SW 1271 (cell line): ENCODE measurements at places on chromosomes 6 and 20.

- no peak for DNase-seq
These were observed 100.0 kb downstream of the PRDM1 start for GRCh38 chr6:106186172-106186571.

GRCh38 chr6:165662749-165663376, at the start of gene PDE10A:
Gene PDE10A, minus strand, starts transcription at chr6:165663241. Its CDS starts 430 bp downstream, at chr6:165662811.
- no peak for DNase-seq

- DNase-seq: no peak
These were observed 291.0 kb upstream of the SUPT3H start for GRCh38 chr6:45668705-45669104.

GRCh38 chr20:57867807-57868206, 158.0 kb upstream of the PMEPA1 start:
- no peak for DNase-seq

- no peak for DNase-seq
These were observed 7.9 kb upstream of the MCHR2 start for GRCh38 chr6:100001915-100002388.

GRCh38 chr6:50716899-50717509, 3.7 kb downstream of the TFAP2D start:
- DNase-seq: no peak

DNA sequence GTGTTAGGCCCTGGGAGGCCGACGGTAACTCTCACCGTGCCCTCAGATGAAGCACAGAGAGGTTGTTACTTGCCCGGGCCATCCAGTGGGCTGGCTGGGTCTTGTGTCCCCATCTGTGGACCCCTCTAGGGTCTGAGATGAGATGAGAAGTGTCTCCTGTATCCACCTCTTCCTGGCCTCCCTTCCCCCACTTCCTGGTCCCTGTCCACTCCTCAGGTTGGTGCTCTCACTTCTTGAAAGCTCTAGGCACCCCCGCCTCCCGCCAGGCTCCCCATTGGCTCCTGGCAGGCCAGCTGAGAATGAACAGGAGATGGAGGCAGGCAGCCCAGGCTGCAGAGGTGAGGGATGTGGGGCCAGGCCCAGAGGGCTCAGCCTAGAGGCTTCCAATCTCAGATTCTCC, 1.5 kb downstream of the MMP24OS start:
- DNase-seq: no peak

DNA sequence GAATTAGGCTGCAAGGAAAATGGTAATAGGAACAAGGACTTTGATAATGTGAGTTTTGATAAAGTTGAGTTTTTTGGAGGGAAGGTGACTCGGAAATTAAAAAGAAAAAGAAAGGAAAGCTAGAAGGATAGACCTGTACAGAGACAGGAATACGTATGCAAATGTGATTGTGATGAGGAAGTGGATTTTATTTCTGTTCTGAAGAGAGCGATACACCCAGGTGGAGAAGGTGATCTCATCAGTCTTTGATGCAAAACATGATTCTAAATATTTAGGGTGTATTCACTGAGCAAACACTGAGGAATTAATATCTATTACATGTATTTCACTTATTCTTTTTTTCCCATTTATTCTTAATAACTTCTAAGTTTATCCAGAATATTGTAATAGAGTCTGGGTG, 9.2 kb upstream of the PLEKHG1 start:
- no peak for DNase-seq

- DNase-seq: no peak
These were observed 42.4 kb upstream of the GCLC start for GRCh38 chr6:53587291-53587690.

DNA sequence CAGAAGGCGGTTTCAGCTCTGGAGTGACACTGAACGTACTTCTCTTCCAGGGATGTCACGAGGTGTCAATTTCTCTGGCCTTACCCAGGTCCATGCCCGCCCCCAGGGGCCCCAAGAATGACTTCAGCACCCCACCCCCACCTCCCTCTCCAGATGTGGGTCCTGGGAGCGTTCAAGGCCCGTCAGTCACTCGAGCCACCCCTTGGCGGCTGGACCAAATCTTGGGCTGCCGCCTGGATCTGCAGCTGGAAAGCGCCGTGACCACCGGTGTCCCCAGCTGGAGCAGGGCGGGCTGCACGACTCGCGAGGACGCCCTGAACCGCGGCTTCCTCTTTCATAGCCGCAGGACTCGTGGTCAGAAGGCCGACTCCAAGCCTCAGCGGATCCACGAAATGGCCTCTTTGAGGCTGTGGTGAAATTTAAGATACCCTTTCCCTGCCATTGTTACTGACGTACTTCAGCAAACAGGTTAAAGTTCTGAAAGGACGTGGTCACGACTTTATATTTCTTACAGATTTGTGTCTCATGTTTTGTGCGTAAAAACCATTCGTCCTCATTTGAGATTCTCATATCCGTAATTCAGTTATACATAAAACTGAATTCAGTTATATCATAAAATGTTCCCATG, 29.3 kb downstream of the TRIM38 start:
- DNase-seq: peak; percentile 53

DNA sequence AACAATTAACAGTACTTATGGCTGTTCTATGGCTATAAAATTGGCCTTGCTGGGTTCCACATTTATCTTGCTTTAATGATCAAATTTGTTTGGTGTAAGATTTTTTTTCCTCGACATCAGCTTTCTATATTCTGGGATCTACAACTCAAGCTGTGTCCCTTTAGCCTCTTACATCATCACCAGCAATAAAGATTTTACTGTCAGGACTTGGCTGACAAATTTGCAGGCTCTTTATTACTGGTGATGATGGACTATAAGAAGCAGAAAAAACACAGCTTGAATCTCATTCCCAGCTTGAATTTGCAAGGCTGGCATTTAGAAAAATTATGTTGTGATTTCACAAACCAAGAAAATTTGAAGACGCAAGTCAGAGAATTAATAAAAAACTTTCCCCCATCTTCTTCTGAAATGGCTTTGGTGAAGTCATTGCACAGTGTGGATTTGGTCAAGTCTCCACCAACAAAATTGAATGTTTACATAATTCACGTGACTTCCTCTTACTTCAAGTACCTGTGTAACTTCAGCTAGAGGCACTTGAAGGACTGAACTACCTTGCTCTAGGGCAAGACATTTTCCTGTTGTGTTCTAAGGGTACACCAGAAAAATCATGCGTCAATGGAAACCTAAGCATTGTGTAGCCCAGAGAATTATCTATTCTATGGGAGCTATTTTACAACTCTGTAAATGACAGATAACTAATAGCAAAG, 175.0 kb downstream of the CBLN4 start:
- no peak for DNase-seq

- no peak for DNase-seq
These were observed 640.2 kb downstream of the PTPRT start for GRCh38 chr20:42549496-42549895.

DNA sequence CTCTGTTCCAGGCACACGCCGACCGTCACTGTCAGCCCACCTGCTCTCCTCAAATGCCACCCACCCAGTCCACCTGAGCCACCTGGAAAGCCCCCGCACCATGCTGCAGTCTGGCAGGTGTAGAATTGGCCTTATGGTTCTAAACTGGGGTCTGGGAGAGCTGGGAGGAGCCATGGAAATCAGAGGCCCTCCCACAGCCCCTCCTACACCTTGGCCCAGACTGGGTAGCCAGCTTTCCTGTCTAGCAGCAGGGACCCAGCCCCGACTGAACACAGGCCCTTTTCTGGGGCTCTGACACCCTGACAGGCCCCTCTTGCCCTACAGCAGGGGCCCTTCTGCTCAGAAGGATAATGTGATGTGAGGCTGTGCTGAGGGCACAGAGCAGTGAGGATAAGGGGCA, 31.1 kb downstream of the LRFN2 start:
- no peak for DNase-seq

GRCh38 chr6:11143394-11144371, 32.2 kb upstream of the ERVFRD-1 start:
- peak; percentile 9 for DNase-seq

GRCh38 chr20:41085606-41086005, 51.7 kb upstream of the PLCG1 start:
- DNase-seq: no peak

DNA sequence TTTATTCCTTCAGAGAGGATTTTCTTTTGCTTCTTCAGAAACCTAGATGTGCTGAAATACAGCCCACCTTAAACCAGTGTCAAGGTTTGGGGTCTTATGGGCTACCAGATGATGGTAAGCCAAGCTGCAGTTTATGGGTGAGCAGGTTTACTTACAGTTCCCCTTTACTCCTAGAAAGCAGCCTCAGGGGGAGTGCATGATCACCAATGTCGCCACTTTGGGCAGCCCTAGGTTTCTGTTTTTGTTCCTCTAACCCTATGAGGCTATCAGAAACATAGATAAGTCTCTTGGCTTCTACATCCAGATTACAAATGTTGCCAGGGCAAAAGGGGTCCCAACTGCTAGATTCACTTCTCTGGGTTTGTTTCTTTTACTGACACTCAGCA, 67.2 kb downstream of the TRIM27 start:
- no peak for DNase-seq

DNA sequence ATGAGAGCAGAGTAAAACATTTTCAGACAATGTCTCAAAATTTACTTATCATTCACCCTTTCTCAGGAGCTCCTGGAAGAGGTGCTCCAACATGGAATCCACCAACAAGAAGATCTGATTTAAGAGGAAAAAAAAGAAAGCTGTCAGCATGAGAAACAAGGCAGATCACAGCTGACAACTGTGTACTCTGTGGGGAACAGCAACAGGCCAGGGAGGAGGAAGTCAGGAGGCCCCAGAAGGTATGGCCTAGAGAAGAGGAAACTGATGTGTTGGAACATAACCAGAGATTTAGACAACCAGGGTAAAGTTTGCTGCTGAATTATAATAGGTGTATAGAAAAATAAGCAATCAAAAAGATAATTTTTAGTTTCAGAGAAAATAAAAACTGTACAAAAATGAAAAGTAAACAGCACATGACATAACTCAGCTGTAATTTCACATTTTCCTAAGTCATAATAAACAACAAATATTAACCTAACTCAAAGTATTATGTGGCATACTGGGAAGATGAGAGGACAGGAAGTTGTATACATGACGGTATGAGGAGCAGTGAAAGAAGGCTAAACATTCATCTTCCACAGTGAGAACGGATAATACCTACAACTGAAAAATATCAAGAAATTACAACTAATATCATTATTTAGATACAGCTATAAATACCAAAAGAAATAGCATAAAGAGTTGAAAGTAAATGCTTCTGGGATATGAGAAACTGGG, 113.6 kb upstream of the EMILIN3 start:
- DNase-seq: no peak

DNA sequence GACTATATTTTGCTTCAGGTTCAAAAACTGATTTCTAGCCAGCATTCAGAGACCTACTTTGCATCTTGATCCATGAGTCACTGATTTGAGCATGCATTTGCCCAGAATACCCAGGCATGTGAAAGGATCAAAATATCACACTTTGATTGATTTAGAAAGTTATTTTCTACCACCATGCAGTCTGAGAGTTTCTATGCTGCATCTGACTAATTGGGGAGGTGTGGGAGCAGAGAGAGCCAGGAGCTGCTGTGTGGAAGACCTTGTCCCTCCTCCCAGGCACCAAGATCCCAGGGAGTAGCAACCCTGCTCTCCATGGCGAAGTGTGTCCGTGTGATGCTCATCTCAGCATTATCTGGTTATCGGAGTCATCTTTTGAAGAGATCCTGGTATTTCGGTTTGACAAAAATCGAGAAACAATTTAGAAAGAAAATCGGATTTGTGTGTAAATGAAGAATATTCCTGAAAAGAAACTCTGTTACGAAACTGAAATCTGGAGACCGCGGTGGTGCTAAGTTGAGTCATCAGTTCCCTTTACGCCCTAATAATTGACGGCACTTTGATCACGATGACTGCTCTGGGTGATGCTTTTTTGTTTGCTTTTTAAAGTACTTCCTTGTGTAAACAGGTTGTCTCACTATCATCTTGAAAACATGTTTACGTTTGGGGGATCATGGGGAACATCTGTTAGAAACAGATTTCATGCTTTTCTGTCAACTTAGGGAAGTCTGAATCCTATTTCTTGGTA, 193.4 kb downstream of the BACH2 start:
- DNase-seq: no peak

GRCh38 chr6:24401458-24401857, 1.3 kb upstream of the MRS2 start:
- no peak for DNase-seq

DNA sequence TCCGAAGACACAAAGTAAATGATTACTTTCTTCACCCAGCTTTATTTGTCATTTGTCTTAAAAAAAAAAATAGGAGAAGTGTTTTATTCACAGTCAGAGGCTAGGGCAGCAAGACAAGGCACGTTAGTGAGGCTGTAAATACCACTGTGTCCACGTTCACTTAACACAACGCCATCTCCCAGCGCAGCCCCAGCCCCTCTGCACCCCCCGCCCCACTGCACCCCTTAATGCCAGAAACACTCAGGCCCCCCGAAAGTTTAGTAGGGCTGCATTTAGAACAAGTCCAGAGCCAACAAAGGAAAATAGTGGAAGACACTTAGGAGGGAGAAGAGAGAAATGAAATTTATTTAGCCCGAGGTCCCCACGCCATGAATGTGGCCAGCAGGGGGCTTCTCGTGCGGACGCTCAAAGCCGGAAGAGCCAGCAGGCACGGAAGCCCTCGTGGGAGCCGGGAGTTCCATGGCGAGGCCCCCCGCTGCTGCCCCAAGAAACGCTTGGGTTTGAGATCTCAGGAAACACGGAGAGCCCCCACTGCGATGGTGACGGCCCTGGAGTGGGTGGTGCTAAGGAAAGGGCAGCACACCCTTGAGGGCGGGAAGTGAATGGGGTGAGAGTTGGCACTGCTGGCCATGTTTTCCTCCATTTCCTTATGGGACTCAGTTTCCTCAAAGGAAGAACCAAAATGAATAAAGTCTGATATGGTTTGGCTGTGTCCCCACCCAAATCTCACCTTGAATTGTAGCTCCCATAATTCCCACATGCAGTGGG, 50.2 kb downstream of the IYD start:
- peak; percentile 10 for DNase-seq

DNA sequence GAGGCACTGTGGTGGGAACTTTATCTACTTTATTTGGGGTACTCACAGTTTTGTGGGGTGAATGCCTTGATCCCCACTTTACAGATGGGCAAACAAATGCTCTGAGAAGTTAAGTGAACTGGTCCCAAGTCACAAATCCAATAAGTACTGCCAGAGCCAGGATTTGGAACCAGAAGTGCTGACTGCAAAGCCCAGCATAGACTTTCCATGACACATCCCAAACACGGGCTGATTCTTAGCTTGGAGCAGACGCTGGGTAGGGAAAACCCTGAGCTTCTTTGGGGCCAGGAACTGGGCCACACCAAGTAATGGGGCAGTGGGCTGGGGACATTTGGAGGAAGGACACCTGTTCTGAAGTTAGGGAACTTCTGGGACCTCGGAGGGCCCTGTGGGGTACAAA, 20.3 kb downstream of the RIN2 start:
- no peak for DNase-seq

- no peak for DNase-seq
These were observed 303.6 kb upstream of the SLC35B3 start for GRCh38 chr6:8738951-8739350.
